ENCODE measurements at places on chromosomes 12 and 14.

DNA sequence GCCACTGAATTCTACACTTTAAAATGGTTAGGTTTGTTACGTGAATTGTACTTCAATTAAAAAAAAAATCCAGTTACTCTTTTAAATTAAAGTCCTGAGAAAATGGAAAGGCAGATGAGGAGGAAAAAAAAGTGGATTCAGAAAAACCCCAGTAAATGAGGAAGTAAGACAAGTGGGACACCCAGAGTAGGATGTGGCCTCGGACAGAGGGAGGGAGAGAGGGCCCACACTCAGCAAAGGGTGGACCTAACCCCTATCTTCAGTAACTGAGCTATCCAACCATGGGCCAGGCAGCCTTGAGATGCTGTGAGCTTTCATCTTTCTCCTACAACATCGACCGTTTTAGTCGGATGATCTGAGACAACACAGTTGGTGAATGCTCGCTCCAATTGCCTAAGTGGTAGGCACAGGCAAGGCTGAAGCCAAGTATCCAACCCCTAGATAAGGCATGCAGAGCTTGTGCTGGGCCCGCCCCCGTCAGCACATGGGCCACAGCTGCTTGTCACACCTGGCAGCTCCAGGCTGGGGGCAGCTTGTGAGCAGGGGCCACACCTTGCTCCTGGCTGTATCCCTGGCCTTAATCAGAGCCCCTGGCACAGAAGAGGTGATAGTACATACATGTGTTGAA, 142.1 kb downstream of the TTC7B start:
- DNase-seq: no peak

DNA sequence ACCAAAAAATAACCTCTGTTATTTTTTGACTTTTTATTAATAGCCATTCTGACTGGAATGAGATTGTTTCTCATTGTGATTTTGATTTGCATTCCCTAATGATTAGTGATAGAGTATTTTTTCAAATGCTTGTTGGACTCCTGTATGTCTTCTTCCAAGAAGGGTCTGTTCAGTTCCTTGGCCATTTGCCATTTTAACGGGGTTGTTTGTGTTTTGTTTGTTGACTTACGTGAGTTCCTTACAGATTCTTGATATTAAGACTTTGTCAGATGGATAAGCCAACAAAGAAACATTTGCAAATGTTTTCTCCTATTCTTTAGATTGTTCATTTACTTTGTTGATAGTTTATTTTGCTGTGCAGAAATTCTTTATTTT, 651.6 kb upstream of the LRFN5 start:
- DNase-seq: no peak

GRCh38 chr14:50471838-50472465, 60.4 kb downstream of the MAP4K5 start:
- DNase-seq: no peak

- DNase-seq: no peak
These were observed 121.0 kb downstream of the FBXL14 start for GRCh38 chr12:1473418-1473817.

DNA sequence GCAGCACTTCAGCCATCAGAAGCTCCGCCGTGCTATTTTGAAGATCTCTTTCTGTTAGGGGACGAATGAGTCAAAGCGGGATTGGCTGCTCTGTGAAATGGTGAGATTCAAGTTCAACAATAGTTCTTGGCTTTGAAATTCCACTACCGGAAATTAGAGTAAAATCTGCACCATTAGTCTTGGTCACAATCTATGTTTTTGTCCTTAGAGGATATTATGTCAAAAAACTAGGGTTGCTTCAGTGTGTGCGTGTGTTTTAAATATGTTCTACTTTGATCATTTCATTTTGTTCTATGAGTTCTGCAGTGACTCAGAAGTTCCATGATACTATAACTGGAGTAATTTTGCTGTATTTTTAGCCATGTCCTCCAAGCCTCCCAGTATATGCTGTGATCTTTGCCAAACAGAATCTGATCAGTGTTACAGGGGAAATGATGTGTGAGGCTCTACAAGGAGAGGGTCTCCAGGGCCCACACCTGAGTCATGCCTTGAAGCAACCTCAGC, 22.6 kb downstream of the GPHB5 start:
- no peak for DNase-seq

GRCh38 chr12:119391673-119392072, 57.1 kb downstream of the CCDC60 start:
- DNase-seq: no peak

- no peak for DNase-seq
These were observed 71.7 kb downstream of the NOVA1 start for GRCh38 chr14:26526137-26526536.

DNA sequence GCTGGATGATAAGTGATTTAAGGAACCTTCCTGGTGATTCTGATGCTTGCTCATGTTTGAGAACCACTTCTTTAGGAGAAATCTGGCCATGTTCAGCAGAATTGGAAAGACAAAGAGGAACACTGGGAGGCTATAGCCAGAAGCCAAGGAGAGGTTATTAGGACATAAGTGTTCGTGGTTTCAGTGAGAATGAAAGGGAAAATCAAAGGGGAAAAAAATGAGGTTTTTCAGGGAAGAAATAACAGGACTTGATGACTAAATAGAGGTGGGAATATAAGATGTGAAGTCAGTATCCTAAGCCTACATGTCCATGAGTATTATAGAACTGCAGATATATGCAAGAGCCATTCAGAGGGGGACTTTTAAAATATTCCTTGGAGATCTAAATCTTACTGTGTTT, 95.6 kb downstream of the DAAM1 start:
- no peak for DNase-seq

DNA sequence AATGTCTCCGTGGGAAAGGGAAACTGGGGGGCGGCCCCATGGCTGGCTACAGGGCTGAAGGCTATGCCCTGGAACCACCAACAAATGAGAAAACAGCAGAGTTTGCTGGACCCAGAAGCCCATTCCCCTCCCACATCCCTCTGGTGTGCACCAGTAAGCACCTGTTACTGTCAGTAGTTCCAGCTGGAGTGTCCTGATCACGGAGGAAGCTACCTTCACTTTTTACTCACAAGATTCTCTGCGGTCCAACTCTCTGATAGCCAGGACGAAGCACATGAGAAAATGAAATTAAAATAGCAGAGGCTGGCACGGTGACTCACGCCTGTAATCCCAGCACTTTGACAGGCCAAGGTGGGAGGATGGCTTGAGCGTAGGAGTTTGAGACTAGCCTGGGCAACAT, 22.7 kb upstream of the MEG3 start:
- DNase-seq: no peak

DNA sequence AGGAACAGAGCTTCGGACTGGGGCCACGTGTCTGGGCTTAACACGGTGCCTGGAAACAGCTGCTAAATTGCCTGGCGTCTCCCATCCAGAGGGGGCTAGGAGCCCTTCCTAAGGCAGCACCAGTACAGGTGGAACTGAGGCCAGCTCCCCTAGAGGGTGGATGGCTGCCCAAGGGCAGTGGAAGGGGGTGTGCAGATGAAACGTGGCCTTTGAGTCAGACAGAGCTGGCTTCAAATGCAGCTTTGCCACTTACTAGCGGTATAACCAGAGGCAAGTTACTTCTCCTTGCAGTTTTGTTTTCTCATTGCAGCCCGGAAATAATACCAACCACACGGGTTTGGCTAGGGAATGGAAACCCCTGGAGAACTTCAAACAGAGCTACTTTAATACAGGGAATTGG, 59.3 kb upstream of the SLC24A4 start:
- no peak for DNase-seq

DNA sequence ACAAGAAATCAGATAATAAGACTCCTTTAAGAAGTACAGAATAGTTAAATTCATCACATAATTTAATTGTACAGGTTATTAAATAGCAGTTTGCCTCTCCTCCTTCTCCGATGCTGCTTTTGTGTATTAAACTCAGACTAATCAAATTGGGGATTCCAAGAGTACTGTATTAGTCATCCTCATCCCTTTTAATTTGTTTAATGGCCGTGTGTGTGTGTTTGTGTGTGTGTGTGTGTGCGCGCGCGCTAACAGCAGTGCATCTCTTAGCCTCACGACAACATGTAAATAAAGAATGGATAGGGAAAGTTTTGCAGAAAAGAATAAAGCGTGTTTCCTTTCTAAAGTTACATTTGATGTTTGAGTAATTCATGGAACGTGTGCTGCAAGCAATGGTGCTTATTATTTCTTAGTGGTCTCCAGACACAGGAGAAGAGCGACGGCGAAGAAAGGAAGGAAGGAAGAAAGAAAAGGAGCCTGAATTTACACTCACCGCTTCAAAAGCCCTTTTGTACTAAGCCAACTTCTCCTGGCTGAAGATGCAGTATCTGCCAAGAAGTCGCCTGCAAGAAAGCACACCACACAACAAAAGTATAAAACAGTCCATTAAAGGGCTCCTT, 220.3 kb downstream of the ASCL1 start:
- no peak for DNase-seq

- DNase-seq: no peak
These were observed 796.0 kb downstream of the SLC16A7 start for GRCh38 chr12:60391791-60392190.

DNA sequence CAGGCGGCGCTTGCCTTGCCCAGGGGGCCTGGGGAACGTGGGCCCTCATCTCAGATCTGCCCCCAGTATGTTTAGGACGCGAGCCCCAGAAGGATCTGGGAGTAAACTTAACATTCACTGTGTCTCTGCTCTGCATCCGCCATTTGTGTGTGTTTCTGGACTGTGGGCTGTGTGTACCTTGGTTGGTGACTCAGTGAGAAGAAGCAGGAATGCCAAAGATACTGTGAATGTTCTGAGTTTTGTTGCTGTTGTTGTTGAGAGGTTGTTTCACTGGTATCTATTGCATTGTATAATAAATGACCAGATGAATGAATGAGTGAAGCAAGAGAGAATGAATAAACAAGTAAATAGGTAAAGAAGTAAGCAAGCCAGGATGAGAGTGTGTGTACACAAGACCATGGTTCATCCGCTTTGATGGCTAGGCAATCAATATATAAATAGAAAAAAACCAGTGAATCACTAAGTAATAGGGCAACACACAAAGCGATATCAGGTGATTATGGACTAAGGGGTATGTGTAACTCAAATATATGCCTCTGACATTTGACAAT, 20.5 kb downstream of the MEG3 start:
- DNase-seq: no peak

DNA sequence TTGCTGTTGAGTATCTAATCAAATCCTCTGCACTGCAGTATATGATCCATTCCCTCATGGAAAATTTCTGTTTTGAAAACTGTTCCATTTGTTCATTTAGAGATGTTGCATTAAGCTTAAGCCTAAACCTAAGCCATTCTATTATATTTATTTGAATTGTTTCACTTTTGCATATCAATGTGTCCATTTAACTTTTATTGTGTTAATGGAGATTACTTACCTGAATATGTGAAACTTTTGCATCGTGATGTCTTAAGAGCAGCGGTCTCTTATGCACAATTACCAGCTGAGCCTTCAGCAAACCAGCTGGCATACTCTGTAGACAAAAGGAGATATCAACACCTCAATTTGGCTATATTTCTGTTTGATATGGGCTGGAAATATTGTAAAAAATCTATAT, 922.5 kb upstream of the FBXO33 start:
- no peak for DNase-seq

- no peak for DNase-seq
These were observed 34.2 kb downstream of the DHX37 start for GRCh38 chr12:124954771-124955170.

GRCh38 chr12:80794551-80794950, 77.8 kb downstream of the MYF5 start:
- DNase-seq: no peak

DNA sequence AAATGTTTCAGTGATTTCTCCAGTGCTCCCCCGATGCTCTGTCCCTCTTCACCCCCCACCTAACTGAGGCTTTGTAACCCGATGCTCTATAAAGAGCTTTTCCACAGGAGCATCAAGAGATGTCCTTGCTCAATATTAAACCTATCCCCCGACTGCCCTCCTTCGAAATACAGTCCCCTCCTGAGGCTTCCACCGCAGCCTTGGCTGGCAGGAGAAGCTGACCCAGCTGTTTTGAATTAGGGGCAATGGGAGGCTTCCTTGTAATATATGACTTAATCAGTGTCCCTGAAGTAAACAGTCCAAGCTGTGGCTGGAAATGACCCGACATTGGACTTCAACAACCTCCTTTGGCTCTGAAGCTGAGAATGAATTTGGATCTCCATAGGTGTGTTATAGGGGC, 62.4 kb downstream of the TMEM30B start:
- no peak for DNase-seq

DNA sequence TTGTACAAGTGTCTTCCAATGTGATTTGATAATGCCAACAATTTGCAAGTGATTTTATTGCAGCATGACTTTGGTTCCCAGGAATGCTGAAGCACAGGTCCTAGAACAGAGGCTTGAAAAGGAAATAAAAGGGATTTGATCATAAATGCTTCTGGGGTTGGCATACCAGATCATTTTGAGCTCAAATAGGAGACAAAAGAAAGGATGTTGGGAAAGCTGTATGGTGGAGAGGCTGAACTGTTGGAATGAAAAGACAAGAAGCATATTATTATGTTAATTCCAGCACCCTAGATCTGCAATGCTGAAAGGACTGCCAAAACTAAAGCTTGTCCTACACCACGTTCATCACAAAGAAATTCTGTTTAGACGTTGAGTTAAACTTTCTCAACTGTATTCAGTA, 143.1 kb downstream of the BICD1 start:
- DNase-seq: no peak

GRCh38 chr14:38762426-38762825, 340.6 kb downstream of the SEC23A start:
- DNase-seq: no peak

DNA sequence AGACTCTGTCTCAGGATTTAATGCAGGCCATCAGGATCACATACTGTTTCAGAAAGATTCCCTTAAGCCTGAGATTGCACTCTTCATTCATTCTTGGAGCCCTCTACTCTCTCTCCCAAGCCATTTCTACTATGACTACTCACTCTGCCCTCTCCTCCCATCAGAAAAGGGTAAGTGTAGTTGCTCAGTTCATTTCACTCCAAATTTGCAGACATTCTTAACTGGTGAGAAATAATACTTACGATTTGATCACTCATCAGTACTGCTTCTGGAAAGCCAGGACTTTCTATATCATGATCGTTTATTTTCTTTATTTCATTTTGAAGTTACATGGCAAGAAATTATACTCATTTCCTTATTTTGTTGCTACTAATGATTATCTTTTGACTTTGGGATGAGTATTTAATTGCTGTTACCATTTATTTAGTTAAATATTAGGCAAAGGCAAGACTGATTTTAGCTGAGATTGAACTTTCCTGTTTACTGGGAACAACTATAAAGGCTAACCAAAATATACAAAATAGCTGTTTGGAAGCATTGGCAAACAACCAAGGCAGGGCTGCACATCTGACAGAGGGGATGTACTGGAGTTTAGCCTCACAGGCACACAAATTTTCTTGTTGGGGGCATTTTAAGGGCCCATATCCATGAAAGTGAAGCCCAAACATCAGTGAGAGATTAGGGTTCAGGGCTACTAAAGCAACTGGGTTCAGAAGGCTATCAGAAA, 4.1 kb upstream of the RERG start:
- DNase-seq: no peak

DNA sequence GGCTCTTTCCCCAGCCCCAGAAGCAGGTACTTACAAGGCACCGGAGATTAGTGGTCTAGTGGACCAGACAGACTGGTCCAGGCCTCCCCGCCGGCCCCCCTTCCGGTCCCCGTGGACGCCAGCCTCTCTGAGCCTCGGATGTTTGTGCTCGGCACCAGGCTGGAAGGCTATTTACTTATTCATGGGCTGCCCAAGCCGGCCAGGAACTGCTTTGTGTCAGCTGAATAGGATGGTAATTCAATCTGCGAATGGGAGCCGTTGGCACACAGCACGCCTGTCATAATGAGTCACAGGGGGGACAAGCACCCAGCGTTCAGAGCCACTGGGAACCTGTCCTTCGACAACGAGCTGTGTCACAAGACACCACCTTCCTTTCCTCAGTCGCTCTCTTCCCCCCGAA, 82.3 kb downstream of the RIMBP2 start:
- DNase-seq: no peak

Measured in stimulated activated CD4-positive, alpha-beta T cell treated with anti-CD3 and anti-CD28 coated beads, Interleukin-12 subunit alpha, Interleukin-12 subunit beta, amount 100 ng/mL, for 24 hours (primary cell).